Stimulated activated naive CD4-positive, alpha-beta T cell treated with Interleukin-2 at 50 U/mL for 16 hours (primary cell): ENCODE measurements at places on chromosomes 3 and 15.

DNA sequence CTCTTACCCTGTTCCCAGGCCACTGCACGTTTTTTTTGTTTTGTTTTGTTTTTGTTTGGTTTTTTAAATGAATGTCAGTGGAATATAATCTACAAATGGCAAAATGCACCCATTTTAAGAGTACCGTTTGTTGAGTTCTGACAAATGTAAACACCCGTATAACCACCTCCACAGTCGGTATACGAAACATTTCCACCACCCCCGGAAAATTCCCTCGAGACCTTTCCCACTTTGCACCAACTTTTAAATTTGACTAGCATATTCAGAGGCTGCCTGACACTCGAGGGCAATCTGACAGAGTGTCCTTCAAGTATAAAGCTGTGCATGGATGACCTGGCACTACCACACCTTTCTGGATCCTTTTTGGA lies 613 bp upstream of the ARHGEF3 start:
- DNase-seq: no peak

DNA sequence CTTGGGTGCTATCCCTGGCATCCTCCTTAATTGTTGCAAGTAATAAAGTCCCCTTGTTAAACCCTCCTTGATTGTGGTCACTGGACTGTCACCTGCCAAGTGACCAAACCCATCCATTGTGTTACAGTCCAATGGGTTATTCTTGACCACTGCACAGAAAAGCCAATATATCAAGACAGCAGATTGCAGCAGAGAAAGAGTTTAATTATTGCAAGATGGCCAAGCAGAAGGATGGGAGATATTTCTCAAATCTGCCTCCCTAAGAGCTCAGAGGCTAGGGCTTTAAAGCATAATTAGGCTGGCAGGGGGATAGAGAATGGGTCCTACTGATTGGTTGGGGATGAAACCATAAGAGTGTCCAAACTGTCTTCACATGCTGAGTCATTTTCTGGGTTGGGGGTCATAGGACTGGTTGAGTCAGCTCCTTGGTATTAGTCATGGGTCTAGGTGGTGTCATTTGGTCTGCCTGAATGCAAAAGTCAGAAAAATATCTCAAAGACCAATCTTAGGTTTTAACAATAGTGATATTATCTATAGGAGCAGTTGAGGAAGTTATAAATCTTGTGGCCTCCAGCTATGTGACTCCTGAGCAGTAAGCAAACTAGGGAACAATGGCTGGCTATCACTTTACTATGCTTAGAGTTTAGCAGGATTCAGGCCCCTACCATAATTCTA lies 19.1 kb upstream of the XYLB start:
- DNase-seq: no peak

DNA sequence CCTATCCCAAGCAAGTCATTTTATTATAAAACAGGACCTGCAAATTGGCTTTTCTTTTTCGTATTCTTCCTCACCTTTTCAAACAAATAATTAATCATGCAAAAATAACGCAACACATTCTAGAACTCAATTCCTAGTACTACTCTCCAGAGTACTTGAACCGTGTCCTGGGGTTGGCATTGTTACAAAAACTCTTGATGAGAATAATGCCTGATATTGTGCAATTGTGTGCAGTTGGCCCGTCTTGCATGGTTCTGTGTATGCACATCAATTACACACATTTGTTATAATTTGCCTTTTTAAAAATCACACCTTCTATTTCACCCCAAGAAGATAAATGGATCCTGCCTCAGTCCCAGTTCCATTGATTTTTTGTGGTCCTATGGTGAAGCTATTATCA lies 205.4 kb downstream of the EPHB1 start:
- DNase-seq: no peak

- DNase-seq: no peak
These were observed 13.2 kb downstream of the SPSB4 start for GRCh38 chr3:141064255-141064926.

DNA sequence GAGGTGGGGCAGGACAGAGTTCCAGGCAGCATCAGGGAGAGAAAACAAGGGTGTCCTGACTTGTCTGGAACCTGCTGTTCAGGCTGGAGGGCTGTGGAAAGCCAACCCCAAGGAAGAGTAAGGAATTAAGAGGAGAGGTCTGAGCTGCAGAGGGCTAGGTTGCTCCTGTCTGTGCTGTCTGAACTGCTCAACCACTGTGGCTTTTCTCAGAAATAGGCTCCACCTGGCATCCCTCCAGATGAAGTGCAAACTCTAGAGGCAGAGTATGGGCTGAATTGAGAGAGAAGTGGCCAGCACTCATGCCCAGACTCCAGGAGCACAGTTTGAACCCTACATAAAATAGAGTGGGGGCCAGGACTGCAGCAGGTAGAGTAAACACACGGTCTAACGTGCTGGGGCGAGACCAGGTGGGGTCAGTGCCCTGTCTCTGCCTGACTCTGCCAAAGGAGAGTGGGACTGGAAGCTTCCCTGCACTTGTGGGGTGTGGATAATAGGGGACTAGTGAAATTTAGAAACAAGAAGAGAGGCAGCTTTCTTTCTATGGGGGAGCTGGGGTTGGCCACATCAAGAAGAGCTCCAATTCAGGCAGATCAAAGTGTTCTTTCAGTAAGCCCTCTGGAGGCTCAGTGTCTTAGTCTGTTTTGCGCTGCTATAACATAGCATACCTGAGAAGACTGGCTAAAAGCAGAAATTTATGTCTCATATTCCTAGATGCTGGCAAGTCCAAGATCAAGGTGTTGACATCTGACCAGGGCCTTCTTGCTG lies 28.0 kb upstream of the MNS1 start:
- no peak for DNase-seq

DNA sequence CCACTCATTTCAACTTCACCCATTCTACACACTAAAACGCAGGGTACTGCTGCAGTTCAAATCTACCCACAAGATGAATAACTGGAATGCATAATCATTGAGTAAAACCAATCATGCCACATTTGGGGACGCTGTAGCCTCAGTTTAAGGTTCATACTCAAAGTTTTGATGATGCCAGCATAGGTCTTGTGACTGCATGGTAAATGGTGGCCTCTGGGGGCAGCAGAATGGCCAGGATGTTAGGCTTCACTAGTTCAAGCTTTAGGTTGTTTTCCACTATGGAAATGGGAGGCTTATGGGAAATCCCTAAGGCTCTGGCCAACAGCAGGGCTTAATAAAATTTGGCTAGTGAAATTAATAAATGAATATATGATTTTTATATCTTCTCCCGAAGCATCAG lies 104.3 kb upstream of the TSC22D2 start:
- no peak for DNase-seq

DNA sequence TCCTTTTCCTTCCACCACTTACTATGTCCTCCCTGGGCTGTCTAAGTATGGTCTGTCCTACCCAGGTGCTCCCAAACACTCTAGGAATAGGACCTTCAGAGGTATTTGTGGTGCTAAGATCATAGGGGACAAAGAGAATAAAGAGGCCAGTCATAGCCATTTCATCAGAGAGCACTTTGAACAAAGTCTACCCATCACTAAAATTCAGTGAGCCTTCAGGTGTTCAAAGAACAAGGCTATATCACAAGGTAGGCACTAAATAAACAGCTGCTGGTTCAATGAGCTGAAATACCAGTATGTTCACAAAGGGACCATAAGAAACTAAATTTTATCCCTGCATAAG lies 38.8 kb downstream of the NBEAL2 start:
- no peak for DNase-seq

DNA sequence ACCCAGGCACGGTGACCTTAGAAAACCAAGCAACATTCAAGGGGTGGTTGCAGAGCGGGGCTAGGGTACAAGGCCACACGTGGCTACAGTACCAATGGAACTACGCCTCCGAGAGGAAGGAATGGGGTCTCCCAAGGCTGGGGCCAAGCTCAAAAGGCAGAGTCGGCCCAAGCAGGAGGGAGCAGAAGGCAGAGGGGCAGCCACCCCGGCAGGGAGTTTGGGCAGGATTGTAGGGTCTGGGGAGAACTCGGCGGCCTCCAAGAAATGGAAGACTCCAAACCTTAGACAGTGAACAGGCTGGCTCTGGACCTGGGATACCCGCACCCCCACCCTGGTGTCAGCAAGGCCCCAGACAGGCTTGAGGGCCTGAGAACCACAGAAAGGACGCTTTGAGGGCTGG lies 28.7 kb downstream of the ATRIP start:
- DNase-seq: no peak

GRCh38 chr3:190552021-190552420 lies 38.1 kb downstream of the IL1RAP start:
- DNase-seq: no peak

GRCh38 chr3:101695779-101696372 lies 9.4 kb upstream of the RPL24 start:
- no peak for DNase-seq

- no peak for DNase-seq
These were observed 89.7 kb downstream of the LIPC start for GRCh38 chr15:58521293-58521991.

DNA sequence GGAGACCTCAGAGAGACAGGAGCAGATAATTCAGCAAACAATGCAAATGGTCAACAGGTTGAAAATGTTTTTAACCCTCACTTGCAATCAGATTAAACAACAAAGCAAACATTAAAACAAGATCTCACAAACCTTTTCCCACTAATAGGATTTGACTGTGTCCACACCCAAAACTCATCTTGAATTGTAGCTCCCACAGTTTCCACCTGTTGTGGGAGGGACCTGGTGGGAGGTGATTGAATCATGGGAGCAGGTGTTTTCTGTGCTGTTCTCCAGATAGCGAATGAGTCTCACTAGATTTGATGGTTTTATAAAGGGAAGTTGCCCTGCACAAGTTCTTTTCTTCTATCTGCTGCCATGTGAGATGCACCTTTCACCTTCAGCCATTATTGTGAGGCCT lies 1.3 kb upstream of the LYSMD4 start:
- no peak for DNase-seq

DNA sequence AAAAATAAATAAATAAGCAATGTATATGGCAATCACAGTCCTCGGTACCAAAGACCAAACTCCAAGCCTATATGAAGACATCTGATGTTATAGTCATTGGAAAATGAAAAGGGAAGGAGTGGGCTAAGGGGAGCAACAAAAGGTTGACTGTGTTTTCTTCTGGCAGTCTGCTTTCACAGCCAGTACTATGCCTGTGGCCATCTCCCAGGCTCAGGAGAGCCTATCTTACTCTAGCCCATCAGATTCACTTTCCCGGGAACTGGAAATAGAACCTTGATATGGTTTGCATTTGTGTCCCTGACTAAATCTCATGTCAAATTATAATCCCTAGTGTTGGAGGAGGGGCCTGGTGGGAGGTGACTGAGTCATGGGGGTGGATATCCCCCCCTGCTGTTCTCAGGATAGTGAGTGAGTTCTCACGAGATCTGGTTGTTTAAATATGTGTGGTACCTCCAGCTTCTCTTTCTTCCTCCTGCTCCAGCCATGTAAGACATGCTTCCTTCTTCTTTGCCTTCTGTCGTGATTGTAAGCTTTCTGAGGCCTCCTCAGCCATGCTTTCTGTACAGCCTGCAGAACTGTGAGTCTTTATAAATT lies 105.3 kb downstream of the PLCH1 start:
- no peak for DNase-seq

DNA sequence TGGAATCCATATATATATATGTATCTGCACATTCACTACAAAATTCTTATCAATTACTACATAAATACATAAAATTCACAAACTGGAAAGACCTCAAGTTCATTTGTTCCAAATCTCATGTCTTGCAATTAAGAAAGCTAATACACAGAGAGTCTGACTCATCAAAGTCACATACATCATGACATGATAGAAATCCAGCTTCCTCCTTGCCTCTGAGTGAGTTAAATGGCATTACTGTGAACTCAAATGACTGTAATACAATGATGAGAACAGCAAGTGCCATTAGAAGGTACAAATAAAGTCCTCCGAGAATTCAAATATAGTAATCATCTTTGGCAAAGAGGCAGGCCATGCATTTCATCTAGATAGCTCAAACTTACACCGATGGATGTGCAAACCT lies 55.1 kb upstream of the AGTR1 start:
- no peak for DNase-seq

- no peak for DNase-seq
These were observed 138.1 kb downstream of the TMCO5A start for GRCh38 chr15:38072348-38073177.
